ENCODE measurements at places on chromosomes 16 and 17.
A peak's percentile ranks its signal among the peaks of the same experiment; 100 is the strongest.

- peak; percentile 99 for DNase-seq
These were observed 10.2 kb upstream of the NFATC3 start for GRCh38 chr16:68074850-68075555.

- no peak for DNase-seq
These were observed 101.8 kb downstream of the XYLT1 start for GRCh38 chr16:17368951-17369350.

GRCh38 chr16:62256406-62256805 lies 220.2 kb upstream of the CDH8 start:
- no peak for DNase-seq

DNA sequence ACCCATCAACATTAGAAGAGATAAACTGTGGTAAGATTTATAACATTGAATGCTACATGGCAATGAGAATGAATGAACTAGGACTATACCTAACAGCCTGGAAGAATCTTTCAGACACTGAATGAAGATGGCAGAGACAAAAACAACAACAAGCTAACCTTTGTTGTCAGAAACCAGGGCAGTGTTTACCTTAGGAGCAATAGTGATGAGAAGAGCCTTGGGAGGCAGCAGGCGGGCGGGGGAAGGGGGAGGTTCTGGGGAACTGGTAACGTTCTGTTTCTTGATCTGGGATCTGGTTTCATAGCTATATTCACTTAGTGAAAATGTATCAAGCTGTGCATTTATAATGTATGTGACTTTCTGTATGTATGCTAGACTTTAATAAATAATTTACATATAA lies 139.0 kb upstream of the TNRC6C start:
- DNase-seq: no peak

DNA sequence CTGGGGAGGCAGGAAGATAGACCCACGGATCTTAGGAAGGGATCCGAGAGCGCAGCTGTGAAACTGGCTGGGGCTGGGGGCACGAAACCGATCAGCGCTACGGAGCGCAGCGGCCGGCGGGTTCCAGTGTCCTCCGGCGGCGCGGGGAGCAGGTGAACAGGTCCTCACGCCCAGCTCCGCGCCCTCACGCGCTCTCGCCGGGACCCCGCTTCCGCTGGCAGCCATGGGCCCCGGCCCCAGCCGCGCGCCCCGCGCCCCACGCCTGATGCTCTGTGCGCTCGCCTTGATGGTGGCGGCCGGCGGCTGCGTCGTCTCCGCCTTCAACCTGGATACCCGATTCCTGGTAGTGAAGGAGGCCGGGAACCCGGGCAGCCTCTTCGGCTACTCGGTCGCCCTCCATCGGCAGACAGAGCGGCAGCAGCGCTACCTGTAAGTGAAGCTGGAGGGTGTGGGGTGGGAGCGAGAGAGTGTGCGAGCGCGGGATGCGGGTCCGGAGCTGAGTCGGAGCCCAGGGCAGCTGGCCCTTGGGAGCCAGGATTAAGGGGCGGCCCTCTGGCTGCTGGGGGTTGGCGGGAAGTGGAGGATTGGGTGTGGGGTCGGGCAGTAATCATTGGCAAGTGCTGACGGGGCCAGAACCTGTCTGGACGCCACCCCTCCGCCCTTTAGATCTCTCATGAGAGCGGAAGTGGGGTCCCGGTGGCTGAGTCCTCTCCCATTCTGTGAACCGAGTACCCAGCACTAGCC lies 479 bp downstream of the ITGA3 start:
- peak; percentile 82 for DNase-seq

DNA sequence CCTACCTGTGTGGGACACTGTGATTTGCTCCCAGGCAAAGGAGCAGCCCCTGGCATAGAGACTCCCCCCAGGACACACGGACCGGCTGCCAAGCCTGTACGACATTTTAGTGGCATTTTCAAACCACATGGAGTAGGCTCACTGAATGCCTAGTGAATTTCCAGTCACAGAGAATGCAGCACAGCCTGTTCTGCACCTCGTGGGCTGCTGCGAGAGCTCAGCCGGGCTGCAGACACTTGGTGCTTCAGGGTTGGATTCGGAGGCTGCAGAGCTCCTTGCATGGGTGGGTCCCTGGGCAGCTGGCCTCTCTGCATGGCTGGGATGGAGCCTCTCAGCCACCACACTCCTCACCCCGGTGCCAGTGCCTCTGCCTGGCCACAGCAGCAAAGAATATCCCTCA lies 51.2 kb upstream of the HNF1B start:
- no peak for DNase-seq

DNA sequence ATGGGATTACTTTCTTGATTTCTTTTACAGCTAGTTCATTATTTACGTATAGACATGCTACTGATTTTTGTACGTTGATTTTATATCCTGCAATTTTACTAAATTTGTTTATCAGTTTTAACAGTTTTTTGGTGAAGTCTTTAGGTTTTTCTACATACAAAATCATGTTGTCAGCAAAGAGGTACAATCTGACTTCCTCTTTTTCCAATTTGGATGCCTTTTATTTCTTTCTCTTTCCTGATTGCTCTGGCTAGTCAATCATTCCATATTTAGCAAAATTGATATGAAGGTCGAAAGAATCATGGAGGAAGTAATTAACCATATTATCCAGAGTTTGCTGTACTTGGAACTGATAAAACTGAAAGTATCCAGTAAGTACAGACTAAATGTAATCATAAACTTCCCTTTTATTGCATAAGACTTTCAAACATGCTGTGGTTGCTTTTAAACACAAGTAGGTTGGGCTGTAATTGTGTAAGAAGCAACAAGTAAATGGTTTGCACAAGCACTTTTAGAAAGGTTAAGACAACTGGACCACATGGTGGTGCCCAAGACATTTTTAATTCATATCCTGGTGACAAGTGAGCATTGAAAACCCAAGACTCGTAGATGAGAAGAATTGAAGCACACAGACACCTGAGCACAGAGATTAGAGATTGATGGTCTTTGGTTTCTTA lies 8.4 kb downstream of the GDE1 start:
- no peak for DNase-seq

- DNase-seq: no peak
These were observed 13.0 kb upstream of the SALL1 start for GRCh38 chr16:51163894-51164566.

DNA sequence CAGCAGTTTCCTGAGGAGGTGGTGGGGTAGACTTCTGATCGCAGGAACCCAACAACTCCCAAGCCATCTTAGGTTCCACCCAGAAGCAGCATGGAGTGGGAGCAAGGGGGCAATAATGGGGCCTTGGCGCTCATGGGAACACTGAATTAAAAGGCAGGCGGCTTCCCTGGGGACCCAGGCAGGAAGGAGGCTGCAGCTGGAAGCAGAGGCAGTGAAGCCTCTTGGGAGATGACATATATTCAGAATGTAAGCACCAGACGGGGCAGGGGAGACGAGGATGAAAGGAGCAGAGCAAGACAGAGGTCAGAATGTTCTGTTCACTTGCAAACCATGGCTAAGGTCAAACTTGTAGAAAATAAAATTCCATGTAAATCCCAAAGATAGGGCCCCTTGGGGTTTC lies 2.9 kb downstream of the HIGD1B start:
- DNase-seq: no peak

DNA sequence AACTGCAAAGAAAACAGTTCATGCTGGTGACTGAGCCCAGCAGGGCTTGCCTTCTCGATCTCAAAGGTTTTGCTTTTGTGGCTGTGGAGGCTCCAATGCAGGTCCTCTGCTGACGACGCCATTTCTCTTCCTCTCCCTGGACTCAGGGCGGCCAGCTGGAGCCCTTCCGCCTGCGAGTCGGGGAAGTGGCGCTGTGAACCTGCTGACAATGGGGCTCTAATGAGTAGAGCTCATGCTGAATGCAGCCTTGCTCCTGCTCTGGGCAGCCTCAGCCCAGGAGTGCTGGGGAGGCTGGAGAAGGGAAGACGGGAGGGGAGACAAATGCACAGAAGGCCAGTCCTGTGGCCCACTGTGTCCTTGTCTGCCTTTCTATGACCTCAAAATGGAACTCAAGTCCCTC lies 43.8 kb downstream of the VAC14 start:
- DNase-seq: no peak

GRCh38 chr17:42683407-42684034 lies 1.2 kb downstream of the CNTNAP1 start:
- no peak for DNase-seq

- DNase-seq: no peak
These were observed 70.8 kb downstream of the ZFHX3 start for GRCh38 chr16:72977127-72977526.

DNA sequence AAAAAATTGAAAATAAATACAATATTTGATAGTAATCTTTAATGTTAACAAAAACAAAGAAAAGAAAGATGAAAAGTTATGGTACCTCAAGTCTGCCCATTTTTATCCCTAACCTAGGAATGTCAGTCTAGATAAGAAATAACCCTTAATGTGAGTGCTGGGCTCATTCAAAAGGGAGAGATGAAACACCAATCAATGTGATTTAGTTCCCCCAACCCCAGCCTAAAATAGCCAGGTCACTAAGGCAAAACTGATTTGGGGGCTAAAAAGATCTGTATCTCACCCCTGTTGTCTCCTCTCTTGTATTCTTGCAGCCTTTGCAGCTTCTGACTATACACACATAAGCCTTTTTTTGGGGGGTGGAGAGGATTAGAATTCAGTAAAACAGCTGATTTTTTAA lies 3.2 kb upstream of the IGF2BP1 start:
- no peak for DNase-seq

DNA sequence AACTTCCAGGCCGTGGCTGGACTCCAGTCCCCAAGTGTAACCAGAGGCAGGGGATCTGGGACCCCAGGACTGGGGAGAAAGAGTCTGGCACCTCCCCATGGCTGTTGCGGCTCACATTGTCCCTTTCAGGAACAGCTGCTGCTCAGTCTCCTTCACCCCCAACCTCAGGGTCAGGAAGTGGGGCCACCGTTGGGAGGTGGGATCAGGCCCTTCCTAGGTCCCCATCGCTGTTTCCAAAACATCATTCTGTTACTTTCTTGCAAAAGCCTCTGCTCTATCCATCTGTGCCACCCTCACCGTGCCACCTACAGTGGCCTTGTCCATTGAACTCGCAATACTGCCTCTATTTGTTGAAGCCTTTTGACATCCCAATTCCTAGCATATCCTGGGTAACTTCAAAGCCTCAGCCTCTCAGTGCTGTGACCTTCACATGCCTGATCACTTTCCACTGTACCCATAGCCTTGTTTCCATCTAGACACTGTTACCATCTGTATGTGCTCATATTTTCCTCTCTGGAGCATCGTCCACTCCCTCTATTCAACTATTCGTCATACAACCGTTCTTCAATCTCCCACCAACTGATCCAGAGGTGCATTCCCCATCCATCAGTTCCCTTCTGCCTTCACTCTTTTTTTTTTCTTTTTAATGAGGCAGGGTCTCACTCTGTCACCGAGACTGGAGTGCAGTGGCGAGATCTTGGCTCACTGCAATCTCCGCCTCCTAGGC lies 15.0 kb upstream of the SRCIN1 start:
- DNase-seq: no peak

GRCh38 chr17:50123649-50124349 lies 6.2 kb downstream of the SAMD14 start:
- DNase-seq: no peak

DNA sequence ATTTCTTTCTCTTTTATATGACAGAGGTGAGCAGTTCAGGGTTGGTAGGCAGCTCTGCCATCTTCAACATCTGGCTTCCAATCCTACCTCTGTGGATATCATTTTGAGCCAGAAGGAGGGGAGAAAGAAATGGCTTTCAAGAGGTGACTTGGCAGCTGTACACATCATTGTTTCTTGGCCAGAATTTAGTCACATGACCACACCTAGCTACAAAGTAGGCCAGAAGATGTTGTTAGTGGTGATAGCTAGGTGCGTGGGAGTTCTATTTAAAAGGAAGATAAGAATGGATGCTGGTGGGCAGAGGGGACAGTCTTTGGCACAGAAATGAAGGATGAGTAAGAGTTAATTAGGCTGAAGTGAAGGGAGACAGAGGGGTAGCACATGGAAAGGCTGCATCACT lies 29.2 kb upstream of the MPHOSPH6 start:
- DNase-seq: no peak

DNA sequence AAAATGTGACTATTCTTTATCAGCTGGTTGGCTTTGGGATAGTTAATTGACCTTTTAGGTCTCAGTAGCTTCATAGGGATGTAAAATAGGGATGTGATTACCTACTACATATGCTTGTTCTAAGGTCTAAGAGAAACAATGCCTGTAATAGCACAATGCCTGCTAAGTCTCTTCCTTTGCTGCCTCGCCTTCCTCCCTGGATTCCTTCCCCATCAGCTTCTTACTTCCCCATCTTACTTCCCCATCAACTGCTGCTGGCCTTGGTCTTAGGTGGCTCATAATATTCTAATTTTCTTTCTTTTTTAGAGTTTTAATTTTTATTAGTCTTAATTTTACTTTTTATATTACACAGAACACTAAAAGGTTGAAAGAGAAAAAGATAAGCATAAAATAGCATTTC lies 59.2 kb upstream of the GOT2 start:
- DNase-seq: no peak

- DNase-seq: no peak
These were observed 82.3 kb downstream of the NT5M start for GRCh38 chr17:17385491-17385890.

- DNase-seq: peak; percentile 59
These were observed 303.8 kb downstream of the HS3ST3B1 start for GRCh38 chr17:14604591-14605266.

- DNase-seq: peak; percentile 100
These were observed 403 bp upstream of the WIPI1 start for GRCh38 chr17:68457539-68458259.

- no peak for DNase-seq
These were observed 11.9 kb upstream of the PIK3R6 start for GRCh38 chr17:8879410-8879809.

GRCh38 chr17:66976781-66977201 lies 12.3 kb downstream of the CACNG4 start:
- DNase-seq: no peak

GRCh38 chr17:36602030-36602748 lies 806 bp downstream of the MRM1 start:
- DNase-seq: peak; percentile 25

DNA sequence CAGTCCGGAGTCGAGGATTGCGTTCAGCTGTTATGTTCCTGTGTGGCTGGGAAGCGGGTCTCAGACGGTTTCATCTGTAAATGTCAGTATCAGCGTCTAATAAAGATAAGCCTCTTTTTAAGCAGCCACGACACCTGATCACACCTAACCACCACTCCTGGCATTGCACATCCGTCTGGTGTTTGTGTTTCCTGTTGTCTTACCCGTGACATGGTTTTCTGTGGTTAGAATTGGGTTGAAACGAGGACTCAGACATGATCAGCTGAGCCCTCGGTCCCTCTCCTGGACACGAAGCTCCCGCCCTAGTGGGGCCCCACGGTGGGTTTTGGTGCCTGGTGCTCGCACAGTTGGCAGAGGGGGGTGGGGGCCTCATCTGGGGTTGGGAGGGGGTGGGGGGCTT lies 18.3 kb downstream of the CPNE7 start:
- DNase-seq: no peak

DNA sequence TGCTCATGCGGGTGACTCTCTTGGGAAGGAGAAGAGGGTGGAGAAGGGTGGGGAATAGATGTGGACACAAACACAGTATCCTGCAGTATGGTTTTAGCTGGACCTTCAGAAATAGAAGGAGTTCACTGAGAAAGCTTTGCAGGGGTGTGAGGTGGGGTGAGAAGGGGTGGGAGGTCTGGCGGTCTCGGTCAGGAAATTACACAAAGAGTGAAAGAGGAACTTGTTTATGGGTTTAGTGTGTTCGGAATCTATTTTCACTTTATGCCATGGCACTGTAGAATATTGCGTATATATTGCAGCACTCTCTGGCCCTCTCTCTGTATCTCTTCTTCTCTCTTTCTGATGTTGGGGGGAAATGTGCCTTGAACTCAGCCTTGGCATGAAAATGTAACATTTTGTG lies 148.2 kb upstream of the GOT2 start:
- DNase-seq: no peak

- no peak for DNase-seq
These were observed 18.7 kb downstream of the ZNHIT3 start for GRCh38 chr17:36505171-36505570.

- DNase-seq: no peak
These were observed 104.5 kb downstream of the NLK start for GRCh38 chr17:28147017-28147416.
